PC-3 (cell line): ENCODE measurements at places on chromosomes 11 and 22.

DNA sequence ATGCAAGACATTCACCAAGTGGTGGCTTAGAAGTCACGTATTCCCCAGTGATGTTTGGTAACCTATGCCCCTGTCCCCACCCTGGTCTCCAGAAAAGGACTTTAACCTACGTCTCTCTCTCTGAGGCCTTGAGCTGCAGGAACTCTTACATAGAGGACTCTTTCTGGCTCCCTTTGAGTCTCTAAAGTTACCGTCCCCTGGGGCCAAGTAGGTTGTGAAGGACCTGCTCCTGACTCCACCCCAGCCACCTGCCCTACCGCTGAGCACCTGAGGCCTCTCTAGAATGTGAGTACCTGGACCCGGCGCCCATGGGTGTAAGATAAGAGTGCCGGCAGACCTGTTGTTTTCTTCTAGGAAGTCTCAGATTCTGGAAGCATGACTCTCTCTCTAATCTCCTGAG lies 95.4 kb downstream of the TIMP3 start:
- no peak for DNase-seq

DNA sequence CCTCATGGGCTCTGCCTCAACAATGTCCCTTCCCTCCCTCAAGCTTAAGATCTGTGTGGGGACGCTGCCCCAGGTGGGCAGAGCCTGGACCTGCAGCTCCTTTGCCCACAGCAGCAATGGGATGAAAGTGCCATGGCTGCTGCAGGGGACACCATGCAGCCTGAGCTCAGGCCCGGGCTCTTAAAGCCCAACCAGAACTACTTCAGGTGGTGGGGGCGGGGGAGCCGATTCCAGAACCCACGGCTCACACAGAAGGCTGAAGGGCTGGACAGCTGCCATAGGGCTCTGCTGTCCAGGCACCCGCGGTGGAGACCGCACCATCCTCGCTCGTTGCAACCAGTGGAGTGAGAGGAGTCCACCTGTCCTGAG lies 12.5 kb downstream of the CHID1 start:
- peak; percentile 22 for DNase-seq

DNA sequence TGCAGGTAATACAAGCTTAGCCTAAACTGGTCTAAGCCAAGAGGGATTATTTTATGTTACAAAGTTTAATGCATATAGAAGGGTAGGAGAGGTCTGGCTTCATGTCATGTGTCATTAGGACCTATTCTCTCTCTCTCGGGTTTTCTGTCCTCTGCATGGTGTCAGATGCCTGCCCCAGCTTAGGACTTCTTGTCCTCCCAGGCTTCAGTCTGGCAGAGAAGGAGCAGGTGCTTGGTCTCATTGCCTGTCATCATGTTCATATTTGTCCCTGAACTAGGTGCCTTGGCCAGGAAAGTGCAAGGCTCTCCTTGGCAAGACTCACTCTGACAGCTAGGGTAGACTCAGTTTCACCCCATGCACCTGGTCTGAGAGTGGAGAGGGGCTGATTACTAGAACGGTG lies 126.3 kb downstream of the ADAMTS15 start:
- no peak for DNase-seq

DNA sequence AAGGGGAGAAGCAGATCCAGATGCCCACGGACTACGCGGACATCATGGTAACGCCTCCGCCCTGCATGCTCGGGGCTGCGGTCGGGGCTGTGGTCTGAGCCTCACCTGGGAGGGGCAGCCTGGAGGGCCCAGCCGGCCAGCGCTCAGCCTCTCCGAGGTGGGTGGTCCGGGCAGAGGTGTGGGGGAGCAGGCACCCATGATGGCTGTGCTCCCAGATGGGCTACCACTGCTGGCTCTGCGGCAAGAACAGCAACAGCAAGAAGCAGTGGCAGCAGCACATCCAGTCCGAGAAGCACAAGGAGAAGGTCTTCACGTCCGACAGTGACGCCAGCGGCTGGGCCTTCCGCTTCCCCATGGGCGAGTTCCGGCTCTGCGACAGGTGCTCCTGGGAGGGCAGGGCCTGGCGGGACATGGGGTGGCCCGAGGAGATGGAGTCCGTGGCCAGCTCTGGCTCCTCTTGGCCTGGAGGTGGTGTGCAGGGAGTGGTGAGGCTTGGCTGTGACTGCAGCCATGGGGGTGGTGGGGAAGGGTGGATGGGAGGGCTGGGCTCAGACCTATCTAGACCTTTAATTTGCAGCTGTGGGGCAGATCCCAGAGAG lies 25.2 kb upstream of the TEF start:
- no peak for DNase-seq

DNA sequence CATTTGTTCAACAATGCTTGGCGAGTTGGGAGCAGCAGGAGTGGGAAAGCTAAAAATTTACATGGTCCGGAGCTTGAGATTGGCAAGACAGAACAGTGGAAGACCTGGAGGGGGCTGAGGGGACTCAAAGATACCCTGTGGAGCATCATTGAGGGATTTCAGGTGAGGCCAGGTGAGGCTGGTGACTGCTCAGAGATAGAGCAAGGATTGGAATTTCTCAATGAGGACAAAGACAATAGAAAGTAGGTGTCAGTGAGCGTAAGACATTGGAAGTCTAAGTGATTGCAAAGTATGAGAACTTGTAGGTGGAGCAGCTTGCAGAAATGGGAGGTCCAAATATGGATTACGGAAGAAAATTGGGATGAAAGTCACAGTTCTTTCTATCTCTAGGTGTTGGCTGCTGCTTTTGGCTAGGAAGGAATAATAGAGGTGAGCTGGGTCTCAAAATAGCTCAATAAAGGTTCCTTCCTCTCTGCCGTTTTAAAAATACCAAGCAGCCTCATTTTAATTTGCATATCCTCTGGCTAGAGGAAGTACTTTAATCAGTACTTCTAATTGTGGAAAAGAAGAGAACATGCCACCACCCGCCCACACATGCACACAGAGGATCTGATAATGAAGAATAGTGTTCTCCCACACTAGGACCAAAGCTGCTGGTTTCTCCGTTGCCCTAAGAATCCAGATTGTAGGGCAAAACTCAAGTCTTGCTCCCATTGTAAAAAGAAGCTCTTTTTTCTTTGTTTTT lies 41.8 kb upstream of the SORL1-AS1 start:
- no peak for DNase-seq

- DNase-seq, result no peak
These were observed 13.5 kb upstream of the CCDC90B start for GRCh38 chr11:83299681-83300080.

- DNase-seq, result no peak
These were observed 134.3 kb downstream of the BRD1 start for GRCh38 chr22:49693416-49693815.

GRCh38 chr11:13552784-13553183 lies 57.0 kb upstream of the PTH start:
- no peak for DNase-seq

- DNase-seq, result peak; percentile 54
These were observed 7.1 kb downstream of the PNPLA5 start for GRCh38 chr22:43884600-43885318.

- DNase-seq, result no peak
These were observed 9.9 kb downstream of the SUN2 start for GRCh38 chr22:38745676-38746460.

GRCh38 chr11:1953489-1954266 lies 6.5 kb downstream of the MRPL23 start:
- no peak for DNase-seq

DNA sequence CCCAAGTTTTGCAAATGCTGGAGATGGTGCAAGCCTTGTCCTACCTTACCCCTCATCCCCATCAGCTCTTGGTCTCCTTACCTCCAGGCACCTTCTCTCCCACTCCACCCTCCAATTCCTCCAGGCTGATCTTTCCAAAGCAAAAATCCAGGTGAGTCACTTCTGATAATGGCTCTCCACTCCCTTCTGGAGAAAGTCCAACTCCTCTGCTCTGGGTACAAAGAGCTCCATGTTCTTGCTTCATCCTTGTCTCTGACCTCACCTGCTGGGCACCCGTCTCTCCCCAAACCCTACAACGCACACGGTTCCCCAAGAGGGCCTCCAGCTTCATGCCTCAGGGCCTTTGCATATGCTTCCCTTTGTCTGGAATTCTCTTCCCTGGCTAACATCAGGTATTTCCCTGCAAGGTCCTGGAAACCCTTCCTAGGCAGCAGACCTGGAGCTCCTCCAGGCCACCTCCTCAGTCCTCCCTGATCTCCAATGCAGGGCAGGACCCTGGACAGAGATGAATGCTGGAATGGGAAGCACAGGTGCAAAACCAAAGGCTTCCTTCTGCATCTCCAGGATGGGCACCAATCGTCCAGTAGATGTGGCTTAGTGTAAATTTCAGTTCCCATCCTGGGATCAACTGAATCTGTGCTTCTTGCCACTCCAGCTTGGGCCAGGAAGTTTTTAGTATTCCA lies 22.7 kb downstream of the IFT27 start:
- peak; percentile 33 for DNase-seq

DNA sequence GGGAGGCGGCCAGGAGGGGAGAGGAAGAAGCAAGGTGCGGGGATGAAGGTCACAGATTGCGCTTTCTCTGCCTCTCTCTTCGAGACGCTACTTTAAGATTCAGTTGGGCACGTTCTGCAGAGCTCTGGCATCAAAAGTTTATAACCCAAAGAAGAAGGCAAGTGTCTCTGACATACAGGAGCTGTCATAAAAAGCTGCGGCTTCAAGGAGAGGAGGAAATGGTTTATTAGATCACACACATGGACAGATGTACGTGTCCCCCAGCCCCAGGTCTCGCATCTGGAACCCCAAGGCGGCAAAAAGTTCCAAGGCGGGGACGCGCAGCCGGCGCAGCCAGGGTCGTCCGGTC lies 589.0 kb downstream of the OPCML start:
- DNase-seq, result no peak

DNA sequence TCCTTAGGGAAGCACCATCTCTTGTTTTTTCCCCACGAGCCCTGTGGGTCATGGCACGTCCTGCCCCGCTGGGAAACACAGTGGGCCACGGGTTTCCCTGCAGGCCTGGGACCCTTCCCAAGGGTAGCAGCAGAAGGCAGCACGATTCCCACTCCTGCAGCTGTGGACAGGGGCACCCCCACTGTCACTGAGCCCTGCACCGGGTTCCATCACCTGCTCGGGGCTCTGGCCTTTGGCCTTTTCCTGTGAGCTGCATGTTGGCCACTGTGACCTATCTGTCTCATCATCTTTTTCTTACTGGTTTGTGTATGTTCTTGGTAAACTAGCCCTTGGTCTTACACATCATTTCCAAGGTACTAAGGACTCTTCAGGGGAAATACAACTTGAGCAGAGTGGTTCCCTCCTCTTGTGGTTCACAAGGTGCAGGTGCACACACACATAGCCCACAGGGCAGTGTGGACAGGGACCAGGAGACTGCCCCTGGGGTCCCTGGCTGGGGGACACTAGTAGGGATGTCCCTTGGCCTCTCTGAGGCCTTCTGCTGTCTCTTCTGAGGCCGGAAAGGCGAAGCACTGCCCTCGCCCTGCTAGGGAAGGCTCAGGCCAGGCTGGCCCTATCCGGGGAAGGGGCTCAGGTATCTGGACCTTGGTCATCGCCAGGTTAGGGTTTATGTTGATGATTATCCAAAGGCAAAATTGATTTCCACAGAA lies 19.0 kb upstream of the TXNRD2 start:
- no peak for DNase-seq

GRCh38 chr11:11169715-11170351 lies 183.2 kb downstream of the CSNK2A3 start:
- no peak for DNase-seq

DNA sequence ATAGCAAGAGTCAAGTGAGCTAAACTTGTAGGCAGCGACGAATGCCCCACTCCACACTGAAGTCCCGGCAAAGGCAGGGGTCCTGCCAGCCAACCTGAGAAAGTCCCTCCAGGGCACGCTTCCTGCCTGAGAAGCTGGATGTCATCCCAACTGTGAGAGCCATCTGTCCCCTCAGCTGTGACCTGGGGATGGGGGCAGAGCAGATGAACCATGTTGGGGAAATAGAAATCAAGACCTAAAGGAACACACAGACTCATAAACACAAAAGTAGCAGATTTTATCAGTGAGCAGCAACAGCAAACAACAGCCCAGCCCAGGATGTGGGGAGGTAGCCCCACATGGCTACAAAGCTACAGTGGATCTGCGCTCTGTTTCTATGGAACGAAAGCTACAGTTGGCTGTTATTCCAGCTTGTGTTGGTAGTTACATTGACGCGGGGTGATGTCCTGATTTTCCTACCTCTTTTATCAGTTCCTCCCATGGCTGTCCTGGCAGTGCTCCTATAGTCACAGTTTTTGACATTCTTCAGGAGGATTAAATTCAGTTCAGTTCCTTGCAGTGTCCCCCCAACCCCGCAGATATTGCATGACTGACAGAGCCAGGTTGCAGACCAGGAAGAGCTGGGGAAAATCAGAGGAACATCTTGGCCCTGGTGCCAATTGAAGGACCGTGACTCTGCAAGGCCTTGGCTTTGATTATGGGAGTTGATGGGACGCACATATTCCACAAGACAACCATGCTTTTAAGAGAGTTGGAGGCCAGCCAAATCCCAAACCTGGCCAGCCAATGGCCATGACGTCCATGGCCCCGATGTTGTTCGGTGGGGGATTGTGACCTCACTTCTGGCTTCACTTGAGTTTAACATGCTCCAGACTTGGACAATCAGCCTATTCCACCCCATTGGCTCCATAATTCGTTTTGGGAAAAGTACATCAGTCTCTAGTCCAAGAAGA lies 14.6 kb downstream of the MRGPRD start:
- no peak for DNase-seq
